ENCODE measurements at places on chromosomes 2 and 18.

DNA sequence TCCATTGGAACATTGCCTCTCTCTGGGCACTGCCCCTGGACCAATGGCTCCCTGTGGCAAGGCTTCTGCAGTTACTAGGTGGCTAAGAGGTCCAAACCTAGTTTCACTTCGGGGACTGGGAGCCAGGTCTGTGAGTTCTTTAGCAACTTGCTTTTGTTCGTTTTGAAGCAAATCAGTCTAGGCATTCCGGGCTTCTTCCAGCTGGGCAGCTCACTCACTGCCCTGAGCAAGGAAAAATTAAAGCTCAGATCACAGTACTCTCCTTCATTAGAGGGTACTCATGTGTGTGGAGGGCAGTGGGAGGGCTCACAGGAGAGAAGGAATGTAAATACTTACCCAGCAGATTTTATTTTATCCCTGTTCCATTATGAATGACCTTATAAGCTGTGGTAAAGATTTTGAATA lies 80.3 kb downstream of the SPP2 start:
- ATAC-seq: 0 out of 3 replicates have a peak, but pooled peaks have one; percentile 24

DNA sequence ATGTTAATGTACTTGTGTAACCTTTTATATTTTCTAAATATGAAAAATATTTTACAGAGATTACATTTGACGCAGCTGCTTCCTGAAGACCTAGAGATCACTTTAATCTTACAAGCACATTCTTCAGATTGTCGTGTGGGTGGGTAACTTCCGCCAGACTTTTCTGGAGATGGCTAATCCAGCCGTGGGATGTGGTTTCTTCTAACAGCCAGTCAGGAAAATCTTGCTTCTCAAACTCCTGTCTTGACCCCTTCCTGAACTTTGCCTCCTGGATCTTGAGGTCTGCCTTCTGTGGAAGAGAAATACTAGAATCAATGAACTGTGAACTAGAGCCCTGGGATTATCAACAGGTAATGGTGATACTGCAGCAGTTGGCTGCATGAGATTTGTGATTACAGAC lies 401.6 kb upstream of the TNP1 start:
- ATAC-seq: no peak

DNA sequence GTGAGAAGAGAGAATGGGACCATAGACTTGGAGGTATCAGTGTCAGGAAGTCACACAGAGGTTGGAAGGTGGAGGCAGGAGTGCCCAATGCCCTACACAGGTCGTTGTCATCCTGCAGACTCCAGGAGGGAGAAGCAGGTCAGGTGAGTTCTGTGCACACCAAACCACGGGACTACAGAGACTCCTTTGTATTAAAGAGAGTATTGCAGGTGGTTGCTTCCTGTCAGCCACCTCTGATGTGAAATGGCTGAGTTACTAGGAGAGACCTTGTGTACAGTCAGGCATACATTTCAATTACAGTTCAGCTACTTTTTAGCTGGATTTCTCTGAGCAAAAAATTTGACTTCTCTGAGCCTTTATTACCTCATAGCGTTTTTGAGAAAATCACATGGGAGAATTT lies 51.6 kb downstream of the SPP2 start:
- ATAC-seq: no peak

- no peak for ATAC-seq
Measured at GRCh38 chr2:98805412-98806171, 74.7 kb upstream of the MGAT4A start.
